Right atrium auricular region (tissue), 2 donors: ENCODE measurements at places on chromosomes 5 and 9.

GRCh38 chr9:70873506-70873905 lies 247.9 kb downstream of the TRPM3 start:
- DNase-seq = no peak

- DNase-seq = no peak
These were observed 188.5 kb downstream of the PAPPA start for GRCh38 chr9:116342061-116342460.

GRCh38 chr9:106945727-106946660 lies 83.0 kb downstream of the ZNF462 start:
- DNase-seq = no peak

GRCh38 chr9:76664120-76664519 lies 100.1 kb upstream of the PCA3 start:
- DNase-seq = no peak

DNA sequence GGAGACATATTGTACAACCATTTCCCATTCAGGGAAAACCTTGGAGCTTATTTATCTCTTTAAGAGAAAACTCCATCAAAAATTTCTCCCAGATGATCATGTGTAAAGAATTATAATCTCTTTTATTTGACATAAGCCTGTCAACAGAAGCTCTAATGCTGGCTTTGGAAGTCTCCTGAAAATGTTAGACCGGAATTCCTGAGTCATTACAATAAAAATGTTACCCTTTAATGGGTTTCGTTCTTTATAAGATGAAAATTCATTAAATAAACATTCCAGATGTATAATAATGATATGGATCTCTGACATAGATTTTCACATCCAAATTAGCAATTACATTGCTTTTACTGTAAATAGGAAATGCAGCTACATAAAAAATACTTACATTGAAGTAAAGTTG lies 1036.4 kb downstream of the EFNA5 start:
- no peak for DNase-seq

GRCh38 chr5:127235136-127235535 lies 55.5 kb upstream of the MEGF10 start:
- DNase-seq = no peak

- DNase-seq = no peak
These were observed 10.5 kb upstream of the IRX2 start for GRCh38 chr5:2761921-2762488.

DNA sequence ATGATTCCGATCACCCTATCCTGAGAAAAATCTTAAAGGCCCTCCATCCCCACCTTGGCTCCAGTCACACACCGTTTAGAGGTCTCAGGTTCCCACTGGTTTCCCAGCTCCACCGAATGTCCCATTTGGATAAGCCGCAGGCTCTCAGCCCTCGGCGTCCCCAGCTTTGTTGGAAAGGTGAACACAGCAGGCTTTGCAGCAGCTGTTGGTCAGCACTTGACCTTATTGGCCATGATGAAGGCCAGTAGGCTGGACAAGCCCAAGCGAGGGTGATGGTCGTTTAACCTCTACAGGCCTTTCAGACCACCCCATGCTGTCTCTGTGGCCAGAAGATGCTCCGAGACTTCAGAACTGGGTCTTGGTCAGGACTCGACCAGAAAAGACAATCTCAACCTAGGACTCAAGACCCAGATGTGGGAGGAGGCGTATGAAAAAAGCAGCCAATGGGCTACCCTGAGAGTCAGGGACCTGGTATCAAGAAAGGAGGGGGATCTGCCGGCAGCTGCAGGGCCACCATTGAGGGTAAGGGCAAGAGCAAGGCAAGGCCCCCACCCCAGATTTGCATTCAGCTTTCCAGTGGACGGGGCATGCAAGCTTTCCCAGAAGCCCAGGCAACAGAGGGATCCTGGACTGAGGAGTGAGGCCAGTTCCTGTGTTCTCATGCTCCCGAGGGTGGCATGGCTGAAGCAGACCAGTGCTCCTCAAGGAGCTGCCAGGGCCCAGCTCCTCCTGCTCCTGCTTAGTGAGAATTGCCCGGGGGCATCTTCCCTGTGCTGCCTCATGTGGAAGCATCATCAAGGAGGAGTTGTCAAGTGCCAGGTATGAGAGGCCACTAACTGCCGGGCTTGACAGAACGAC lies 13.4 kb downstream of the UBE2QL1 start:
- no peak for DNase-seq

DNA sequence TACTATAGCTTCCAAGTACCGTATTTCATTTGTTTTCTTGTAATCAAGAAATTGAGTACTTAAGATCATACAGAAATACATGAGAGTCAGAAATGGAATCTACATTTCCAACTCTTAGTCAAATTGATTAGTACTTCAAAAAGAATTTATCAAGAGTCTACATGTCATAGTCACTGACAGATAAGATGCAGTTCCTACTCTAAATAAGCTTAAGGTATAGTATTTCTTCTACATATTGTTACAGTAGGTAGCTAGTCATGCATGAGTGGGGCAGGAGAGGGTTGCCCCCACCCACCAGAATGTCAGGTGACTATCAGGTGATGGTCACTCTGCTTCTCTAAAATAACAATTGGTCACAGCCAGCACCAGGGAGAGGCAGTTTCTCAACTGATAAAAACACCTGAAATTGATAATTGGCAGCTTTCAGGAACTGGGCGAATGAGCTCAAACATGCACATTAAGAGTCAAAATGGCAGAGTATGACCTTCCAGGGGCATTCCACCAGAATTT lies 2.9 kb downstream of the BAAT start:
- no peak for DNase-seq

GRCh38 chr5:127851964-127852363 lies 148.8 kb downstream of the CCDC192 start:
- no peak for DNase-seq

GRCh38 chr9:127053057-127053821 lies 69.2 kb downstream of the ANGPTL2 start:
- DNase-seq = peak; percentile 54

DNA sequence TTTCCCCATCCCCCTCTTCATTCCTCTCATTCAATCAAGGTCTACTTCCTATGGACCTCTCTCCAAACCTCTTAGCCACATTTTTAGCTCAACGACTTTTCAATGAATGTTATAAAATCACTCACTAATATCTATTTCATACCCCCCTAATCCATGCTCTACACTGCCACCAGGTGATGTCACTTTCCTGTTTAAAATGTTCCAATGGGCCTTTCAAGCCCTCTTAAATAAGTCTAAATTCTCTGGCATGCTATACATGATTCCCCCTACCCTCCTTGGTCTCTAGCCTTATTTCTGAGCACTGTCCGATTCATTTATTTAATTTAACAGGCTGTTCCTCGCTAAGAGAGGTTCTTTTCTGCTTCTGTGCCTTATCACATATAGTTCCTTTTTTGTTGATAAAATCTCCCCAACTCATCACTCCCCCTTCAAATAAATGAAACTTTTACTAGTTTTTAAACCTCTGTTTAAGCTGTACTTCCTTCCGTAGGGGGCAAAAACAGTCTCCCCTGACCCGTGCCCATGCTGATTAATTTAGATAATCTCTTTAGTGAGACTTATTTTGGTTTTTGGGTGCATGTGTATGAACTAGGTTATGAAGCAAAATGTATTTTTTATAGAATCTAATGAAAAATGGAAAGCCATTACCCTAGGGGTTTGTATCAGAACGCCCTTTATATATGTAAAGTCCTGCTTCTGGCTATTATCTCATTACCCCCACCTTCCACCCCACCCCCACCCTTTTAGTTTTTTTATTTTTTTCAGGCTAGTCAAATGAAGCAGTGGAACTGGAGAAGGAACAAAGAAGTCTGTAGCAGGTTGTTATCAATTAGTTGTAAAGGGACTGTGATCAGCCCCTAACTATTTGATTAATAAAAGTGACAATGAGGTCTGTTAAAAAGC lies 9.0 kb downstream of the ABHD17B start:
- no peak for DNase-seq

DNA sequence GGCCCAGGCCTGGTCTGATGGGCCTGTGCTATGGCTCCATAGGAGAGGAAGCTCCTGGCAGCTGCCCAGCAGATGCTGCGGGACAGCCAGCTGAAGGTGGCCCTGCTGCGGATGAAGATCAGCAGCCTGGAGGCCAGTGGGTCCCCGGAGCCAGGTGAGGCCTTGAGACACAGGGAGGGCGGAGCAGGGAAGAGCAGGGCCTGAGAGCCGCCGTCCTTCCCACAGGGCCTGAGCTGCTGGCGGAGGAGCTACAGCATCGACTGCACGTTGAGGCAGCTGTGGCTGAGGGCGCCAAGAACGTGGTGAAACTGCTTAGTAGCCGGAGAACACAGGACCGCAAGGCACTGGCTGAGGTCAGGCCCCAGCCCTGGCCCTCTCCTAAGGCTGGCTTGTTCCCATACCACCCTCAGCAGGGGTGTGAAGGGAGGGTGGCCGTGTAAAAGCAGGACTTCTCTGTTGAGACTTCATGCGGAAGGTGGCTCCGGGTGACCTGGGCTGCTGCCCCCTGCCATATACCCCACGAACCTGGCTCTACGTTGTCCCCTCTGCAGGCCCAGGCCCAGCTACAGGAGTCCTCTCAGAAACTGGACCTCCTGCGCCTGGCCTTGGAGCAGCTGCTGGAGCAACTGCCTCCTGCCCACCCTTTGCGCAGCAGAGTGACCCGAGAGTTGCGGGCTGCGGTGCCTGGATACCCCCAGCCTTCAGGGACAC lies 4.5 kb downstream of the PKN3 start:
- no peak for DNase-seq

DNA sequence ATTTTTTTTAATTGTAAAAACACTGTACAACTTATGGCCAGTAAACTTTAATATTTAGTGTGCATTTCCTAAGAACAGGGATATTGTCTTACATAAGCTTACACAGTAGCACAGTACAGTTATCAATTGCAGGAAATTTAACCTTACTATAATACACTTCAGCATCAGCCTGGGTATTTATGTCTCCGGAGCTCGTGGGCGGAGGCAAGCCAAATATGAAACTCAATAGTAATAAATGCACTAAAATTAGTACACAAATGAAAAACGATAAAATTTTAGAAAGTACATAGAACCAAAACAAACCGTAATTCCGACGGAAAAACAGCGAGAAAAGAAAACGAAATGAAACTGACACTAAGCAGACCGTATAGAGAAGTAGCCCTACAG lies 91.2 kb downstream of the ANXA2R start:
- DNase-seq = no peak

DNA sequence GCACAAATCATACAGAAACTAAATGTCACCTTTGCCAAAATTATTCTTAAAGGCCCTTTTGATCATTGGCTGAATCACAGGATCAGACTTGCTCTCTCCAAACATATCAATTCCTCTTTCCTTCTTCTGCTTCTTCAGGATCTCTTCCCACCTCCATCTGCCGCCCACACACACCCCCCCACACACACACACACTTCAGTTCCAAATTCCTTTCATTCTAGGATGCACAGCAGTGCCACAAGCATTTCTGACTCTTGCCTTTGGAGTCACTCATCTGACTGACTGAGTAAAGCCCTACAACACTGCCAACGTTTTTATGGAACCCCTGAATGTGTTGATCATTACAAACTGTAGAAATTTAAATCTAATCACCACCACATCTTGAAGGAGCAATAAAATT lies 22.9 kb downstream of the DNAH5 start:
- DNase-seq = no peak

DNA sequence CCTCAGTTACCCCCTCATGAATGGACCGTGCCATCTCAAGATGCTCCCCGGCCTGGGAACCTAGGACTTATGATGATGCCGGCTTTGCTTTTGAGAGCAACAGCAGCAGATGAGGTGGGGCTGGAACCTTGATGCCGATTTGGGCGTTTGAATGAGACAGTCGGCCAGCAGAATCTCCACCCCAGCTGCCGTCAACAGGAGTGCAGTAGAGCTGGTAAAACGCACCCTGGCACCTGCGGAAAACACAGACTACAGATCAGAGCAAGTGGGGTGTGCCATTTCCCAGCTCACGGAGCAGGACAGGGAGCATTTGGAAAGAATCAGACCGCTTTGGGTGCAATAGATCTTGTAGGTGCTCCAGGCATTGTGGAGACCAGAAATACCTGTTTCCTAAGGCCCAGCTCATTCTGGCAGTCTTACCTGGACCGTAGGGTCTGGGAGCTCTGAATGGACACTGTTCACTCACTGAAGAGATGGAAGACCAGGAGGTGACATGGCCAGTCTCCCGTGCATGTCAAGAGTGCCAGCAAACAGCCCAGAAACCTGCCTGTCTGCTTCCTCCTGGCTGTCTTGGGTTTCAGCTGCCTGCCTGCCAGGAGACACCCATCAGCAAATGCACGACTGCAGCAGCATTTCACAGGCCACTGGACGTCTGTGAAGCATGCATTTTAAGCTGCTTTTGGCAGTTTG lies 317.7 kb upstream of the IRX4 start:
- peak; percentile 23 for DNase-seq

DNA sequence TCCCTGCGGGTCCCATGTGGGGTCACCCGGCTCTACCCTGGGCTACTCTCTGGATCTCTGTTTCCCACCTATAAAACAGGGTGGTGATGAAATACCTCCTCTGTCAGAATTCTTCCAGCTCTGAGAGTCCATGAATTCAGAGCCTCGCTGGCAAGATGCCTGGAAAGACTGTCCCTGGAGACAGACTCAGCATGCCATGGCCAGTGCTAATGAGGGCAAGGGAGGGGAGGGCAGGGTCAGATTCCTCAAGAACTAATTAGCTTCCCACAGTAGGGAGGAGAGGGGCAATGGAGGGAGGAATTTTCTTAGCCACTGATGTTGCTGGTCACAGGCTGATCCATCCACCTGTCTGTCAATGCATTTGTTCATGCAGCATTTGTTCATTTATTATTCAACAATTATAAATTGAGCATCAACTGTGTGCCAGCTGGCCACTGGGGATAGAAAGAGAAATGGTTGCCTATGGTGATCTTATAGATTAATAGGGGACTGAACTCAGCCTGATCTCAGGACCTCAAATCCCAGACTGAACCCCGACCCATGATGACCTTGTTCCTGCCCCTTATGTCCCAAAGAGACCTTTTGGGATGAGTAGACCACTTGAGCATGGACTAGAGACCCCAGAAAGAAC lies 4.7 kb downstream of the SYNPO start:
- DNase-seq = peak; percentile 87

GRCh38 chr9:8366161-8366926 lies 566.8 kb upstream of the DMAC1 start:
- DNase-seq = no peak

- no peak for DNase-seq
These were observed 6.2 kb downstream of the IRF1 start for GRCh38 chr5:132484391-132484725.

DNA sequence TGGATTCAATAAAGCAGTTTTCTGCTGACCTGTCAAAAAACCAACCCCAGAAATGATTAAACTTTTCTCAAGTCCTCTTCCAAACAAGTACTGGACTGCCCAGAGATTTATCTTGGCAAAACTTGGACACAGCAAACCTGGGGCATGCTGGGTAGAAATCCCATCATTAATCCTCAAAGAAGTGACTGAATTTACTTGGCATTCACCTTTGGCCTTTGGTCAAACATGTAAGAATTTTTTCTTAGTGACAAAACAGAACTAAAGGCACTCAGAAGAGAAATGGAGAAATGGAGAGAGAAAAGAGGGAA lies 248.6 kb upstream of the NREP start:
- no peak for DNase-seq

DNA sequence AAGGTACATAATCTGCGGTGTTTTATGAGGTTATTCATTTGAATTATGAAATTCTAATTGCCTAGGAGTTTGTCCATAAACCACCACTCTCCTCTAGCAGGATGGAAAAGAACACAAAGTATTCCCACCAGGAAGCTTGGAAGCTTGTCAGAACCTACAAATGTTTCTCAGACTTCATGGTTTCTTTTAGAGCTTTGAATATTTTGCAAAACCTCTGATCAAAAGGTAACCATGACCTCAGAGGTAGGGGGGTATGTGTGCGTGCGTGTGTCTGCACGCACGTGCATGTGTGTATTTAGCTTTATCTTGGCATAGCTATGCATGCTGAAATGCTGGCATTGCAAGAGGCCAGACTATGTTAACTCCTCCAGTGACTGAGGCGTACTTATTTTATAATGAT lies 847.0 kb downstream of the TLE1 start:
- no peak for DNase-seq
